Cortex of kidney (tissue), 1 donor: ENCODE measurements at places on chromosomes 7 and 10.

DNA sequence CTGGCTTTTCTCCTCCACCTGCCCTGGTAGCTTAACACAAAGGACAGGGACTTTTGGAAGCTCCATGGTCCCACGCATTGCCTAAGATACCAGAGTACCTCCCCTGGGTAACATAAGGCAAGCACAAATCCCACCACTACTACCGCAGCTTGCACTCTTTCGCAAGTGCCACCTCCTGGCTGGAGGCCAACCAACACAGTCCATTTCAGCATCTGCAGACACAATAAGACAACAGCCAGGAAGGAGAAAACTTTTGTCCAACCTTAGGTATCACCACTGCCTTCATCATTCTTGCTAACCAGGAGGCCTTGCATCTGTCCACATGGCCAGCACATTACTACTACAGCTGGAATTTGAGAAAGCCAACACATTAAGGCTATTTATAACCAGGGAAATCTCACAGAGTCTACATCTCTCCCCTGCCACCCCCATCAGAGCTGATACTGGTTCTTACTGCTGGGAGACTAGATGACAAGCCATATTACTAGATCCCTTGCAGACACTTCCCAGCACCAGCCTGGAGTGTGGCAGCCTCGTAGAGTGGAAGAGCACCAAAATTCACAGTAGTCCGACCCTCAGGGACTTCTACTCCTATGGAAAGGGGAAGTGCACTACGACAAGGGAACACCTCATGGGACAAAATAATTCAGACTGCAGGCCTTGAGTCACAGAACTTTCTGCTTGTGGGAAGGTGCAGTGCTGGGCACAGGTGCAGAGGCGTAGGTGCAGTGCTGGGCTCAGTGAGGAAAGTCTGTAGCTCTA is 39.8 kb upstream of the CDK13 start:
- DNase-seq: no peak

GRCh38 chr7:91427051-91427450 is 162.8 kb downstream of the FZD1 start:
- DNase-seq: no peak

- DNase-seq: no peak
Measured at GRCh38 chr10:28250782-28251181, 52.1 kb downstream of the MPP7 start.

GRCh38 chr7:70741666-70742065 is 390.3 kb upstream of the GALNT17 start:
- DNase-seq: no peak

DNA sequence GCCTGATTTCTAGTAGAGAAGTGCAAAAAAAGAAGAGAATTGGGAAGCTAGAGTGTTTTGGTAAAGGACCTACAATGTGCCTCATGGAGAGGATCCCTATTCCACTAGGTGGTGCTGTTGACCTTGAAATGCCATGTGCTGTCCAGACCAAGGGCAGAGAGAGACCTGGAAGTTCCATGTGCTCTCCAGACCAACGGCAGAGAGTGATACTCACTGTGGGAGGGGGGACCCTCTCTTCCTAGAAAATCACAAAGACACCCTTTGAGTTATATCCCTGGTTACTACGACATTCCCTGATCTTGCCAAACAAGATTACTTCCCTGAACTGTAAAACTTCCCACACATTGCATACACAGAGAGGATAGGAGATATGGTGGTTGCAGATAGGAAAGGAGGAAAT is 212.7 kb upstream of the ZNF804B start:
- no peak for DNase-seq
